ENCODE measurements at places on chromosomes 5 and 9.

DNA sequence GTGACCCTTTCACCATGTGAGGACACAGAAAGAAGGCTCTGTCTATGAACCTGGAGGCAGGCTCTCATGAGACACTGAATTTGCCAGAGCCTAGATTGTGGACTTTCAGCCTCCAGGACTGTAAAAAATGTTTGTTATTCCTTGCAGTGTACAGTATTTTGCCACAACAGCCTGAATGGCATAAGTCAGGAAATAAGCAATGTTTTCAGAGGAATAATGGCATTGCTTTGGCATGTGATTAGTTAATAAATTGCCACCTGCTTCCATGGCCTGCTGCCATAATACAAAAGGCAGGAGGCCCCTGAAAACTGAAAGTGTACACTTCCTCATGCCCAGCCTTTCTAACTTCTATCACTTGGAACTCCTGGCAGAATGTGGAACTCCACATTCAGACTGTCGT is 408.1 kb downstream of the GADD45G start:
- DNase-seq = no peak

- no peak for DNase-seq
Measured at GRCh38 chr5:95591490-95591901, 28.4 kb upstream of the GPR150 start.

GRCh38 chr5:102539996-102540728 is 41.4 kb upstream of the SLCO6A1 start:
- no peak for DNase-seq

GRCh38 chr5:96501991-96502646 is 69.1 kb upstream of the PCSK1 start:
- DNase-seq = no peak

GRCh38 chr9:33082538-33083326 is 6.3 kb upstream of the SMU1 start:
- DNase-seq = peak; percentile 64

GRCh38 chr9:127397646-127398274 is 791 bp downstream of the SLC2A8 start:
- no peak for DNase-seq

DNA sequence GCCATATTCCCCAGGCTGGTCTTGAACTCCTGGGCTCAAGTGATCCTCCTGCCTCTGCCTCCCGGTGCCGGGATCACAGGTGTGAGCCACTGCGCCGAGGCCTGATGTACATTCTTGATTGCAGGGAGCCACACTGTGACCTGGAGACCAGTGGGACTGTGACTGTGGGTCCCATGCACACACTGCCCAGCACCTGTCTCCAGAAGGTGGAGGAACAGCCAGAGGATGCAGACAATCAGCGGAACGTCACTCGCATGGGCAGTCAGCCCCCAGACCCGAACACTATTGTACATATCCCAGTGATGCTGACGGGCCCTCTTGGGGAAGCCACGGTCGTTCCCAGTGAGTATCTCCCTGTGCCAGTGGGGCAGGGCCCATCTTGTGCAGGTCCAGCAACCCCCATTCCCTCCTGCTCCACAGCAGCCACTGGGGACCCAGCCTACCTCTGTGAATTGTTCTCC is 147.3 kb downstream of the CACNA1B start:
- peak; percentile 32 for DNase-seq

DNA sequence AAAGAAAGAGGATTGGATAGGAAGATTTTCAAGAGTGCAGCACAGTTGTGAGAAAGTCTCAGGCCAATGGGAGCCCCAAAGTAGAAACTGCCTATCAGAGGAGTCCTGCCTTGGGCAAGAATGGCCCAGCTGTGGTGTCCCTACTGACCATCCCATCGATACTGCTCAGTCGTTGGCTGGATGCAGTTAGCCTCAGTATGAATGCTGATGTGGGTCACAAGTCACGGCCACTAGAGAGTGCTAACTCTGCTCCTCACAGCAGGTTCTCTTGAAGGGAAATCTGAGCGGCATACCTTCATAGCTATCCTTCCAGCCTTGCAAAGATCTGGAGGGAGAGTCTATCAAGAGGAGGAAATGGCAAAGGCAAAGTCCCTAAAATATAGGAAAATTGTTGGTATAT is 11.6 kb upstream of the CETN3 start:
- no peak for DNase-seq

- no peak for DNase-seq
Measured at GRCh38 chr5:107541400-107541799, 129.3 kb downstream of the EFNA5 start.

DNA sequence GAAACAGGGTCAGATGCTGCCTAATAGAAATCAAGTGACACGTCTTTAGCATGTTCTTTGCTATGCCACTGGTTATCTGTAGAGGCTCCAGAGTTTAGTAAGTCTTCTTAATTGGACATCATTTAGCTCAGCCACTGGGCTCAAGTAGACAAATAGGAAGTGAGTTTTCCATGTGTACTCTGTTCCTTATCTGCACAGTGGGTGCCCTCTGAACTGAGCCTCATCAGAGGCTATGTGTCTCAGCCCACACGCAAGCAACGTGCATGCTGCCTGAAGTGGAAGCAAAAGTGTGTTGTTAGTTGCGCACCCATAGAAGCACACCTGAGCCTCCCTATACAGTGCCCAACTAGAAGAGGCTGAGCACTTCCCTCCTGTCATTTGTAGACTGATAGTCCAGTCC is 134.7 kb downstream of the SEMA5A start:
- peak; percentile 50 for DNase-seq

- no peak for DNase-seq
Measured at GRCh38 chr5:16457853-16458252, 7.7 kb downstream of the ZNF622 start.

DNA sequence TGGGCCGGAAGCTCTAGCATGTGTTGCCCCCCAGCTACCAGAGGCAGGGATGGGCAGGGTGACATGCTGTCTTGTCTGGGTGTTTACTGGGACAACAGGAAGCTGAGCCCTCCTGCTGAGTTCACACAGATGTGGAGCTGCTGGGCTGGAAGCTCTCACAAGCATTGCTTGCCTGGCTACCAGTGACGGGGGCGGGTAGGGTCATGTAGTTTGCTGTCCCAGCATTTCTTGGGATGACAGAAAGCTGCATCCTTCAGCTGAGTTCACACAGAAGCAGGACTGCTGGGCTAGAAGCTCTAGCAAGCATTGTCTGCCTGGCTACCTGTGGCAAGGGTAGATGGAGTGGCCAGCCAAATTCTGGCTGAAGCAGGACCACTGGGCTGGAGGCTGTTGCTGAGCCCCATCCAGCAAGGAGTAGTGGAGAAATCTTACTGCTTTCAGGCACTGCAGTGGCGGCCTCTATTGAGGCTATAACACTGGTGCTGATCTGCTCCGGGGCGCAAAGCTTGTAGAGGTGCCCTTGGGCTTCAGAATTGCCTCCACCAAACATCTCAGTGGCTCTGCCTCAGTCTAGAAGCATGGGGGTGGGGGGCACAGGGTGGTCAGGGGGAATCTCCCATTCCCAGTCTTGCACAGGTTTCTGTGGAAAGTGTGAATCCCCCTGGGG is 25.1 kb downstream of the POLK start:
- DNase-seq = no peak

- DNase-seq = no peak
Measured at GRCh38 chr5:150066901-150067396, 19.4 kb downstream of the CSF1R start.

DNA sequence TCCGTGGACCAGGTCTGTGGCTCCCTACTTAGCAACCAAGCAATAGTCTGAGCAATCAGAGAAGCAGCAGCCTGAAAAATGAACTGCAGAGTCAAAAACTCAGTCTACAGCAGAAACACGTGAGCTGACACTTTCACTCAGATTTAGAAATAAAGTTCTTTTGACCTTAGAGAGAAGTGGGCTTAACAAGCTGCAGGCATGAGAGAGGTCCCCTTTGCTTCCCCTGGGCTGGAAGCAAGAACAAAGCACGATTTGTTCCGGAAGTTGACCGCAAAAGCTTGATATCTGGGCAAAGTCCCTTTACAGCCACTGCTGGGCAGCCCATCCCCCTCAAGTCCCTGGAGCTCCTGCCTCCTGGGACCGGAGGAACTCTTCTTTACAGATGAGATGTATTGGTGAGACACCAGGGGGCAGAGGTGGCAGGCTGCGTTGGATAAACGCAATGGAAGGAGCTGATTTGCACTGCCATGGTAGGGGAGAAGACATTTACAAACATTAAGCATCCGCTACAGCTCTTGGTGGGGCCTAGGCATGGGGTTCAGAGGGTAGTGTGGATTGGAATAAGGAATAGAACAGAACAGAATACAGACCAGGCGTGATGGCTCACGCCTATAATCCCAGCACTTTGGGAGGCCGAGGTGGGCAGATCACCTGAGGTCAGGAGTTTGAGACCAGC is 5.8 kb upstream of the SOWAHA start:
- peak; percentile 75 for DNase-seq

DNA sequence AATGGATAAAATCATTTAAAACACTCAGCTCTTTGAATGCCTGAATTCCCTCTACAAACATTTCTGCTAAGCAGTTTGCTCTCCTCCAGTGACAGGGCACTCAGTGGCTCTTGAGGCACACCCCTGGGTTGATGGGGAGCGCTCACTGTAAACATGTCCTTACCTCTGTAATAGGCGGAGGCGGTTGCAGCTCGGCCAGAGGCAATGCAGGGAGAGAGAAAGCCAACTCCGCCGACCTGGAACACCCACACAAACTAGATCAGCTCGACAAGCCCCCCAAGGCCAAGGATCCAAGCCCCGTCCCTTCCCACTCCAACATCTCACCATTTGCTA is 329 bp downstream of the CDC23 start:
- DNase-seq = no peak

DNA sequence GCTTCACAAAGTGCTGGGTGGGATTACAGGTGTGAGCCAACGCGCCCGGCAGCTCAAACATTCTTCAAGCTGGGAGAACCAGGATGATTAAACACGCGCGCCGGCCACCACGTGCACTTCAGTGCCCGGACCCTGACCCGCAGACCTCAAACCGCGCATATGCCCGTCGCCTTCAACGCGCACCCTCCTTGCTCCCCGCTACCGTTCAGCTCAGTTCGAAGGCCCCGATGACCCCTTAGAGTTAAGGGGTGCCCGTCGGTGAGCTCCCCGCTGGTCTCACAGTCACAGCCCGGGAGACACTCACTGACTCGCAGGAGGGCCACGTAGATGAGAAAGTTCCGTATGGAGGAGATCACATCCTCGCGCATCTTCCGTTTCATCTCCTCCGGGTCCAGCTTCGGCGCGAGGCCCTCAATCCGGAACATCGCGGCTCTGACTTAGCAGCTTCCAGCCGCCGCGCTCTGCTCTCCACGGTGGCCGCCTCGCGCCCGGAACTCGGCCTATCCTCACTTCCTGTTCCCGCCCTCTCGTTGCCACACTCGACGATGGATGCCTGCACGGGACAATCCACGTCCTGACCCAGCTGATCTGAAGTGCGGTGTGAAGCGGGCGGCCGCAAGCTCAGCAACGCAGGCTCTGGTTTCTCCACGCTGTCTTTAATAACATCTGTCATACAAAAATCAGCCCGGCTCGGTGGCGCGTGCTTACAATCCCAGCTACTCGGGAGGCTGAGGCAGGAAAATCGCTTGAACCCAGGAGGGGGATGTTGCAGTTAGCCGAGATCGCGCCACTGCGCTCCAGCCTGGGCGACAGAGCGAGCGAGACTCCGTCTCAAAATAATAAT is at the start of gene TOMM5:
TSS of gene TOMM5 (minus strand) at position 490 of the 844 bp plus-strand sequence. CDS start at position 425, 65 bp downstream.
- peak; percentile 95 for DNase-seq

GRCh38 chr5:124662181-124662781 is 84.2 kb downstream of the ZNF608 start:
- no peak for DNase-seq

DNA sequence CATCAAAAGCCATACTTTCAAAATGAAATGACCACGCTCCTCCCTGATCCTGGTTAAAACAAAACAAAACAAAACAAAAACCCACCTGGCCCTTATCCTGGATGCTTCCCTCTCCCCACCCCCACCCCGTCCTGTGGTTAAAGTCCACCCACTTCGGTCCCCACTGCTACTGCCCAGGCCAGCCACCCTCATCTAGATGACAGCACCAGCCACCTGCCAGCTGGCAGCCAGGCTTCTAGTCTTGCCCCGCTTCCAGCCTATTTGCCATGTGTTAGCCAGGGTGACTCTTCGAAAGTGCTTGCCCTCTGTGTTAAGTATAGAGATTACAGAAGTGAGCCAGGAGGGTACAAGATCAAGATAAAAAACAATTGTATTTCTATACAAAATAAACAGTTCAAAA is 27.5 kb upstream of the NCS1 start:
- peak; percentile 78 for DNase-seq

GRCh38 chr5:84249918-84250630 is 134.6 kb downstream of the EDIL3 start:
- DNase-seq = no peak

DNA sequence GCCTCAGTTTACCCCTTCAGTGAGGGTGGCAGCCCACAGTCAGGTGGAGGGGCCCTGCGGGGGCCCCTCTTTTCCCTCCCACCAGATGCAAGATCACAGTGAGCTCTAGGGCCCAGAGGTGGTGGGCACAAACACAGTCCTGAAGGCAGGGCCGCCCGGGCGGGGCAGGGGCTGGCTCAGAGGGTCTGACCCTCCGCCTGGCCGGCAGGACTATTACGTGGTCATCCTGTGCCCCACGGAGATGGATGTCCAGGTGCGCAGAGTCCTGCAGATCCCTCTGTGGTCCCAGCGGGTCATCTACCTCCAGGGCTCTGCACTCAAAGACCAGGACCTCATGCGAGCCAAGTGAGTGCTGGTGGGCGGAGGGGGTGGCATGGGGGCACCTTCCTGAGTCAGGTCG is 63.4 kb downstream of the KCNT1 start:
- DNase-seq = no peak

DNA sequence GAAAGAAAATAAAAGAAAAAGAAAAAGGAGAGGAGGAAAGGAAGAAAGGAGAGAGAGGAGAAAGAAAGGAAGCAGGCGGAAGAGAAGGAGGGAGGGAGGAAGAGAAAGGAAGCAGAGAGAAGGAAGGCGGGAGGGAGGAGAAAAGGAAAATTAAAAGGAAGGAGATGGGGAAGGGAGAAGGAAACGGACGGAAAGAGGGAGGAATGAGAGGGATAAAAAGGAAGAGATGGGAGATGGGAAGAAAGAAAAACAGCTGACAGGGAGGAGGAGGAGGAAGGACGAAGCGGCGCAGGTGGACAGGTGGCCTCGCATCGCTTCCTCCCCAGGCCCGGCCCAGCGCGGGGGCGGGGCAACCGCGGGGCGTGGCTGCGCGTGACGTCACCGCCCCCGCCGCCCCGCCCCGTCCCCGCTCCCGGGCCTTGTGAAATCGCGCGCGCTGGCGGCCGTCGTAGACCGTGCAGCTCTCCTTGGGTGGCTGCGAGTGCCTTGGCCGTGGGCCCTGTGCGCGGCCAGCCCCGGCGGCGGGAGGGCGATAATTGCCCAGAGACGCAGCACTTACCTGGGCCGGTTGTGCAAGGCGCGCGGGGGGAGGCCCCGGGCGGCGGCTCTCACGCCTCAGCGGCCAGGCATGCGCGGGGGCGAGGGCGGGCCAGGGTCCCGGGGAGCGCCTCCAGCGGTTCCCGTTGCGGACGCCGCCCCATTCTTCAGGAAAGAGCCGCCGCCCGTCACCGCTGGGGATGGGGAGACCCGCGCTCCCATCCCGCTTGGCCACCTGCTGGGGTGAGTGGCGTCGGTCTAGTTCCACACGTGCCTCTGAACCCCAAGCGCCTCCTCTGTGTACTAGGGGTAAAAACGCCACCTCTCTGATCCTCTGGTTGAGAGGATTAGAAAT is 49.6 kb upstream of the FOXE1 start:
- peak; percentile 90 for DNase-seq

Measured in left lobe of liver (tissue), 2 donors.